ENCODE measurements at places on chromosomes 11 and 22. TPM values are rescaled to one million over a fixed set of nuclear protein-coding genes. Genes with fewer than 3 reads are reported as not detected.

DNA sequence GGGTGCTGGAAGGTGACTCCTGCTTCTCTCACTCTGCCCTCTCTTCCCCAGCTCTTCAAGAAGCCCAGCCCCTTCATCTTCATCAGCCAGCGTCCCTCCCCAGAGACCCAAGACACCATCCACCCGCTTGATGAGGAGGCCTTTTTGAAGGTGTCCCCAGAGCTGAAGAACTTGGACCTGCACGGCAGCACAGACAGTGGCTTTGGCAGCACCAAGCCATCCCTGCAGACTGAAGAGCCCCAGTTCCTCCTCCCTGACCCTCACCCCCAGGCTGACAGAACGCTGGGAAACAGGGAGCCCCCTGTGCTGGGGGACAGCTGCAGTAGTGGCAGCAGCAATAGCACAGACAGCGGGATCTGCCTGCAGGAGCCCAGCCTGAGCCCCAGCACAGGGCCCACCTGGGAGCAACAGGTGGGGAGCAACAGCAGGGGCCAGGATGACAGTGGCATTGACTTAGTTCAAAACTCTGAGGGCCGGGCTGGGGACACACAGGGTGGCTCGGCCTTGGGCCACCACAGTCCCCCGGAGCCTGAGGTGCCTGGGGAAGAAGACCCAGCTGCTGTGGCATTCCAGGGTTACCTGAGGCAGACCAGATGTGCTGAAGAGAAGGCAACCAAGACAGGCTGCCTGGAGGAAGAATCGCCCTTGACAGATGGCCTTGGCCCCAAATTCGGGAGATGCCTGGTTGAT is 12.6 kb downstream of the IL10RA start:
- H3K27me3 ChIP-seq = no peaks in the 10 kb centered on the region
- peaks cover 4% of the 10 kb centered on the region for H3K4me1 ChIP-seq
- no peak overlapping the region for H3K4me3 ChIP-seq
- H3K36me3 ChIP-seq = no peaks in the 10 kb centered on the region
- no peak for DNase-seq
- H3K27ac ChIP-seq = no peak overlapping the region

- H3K4me3 ChIP-seq = no peak overlapping the region
- H3K36me3 ChIP-seq = no peaks in the 10 kb centered on the region
- no peaks in the 10 kb centered on the region for H3K27me3 ChIP-seq
- no peaks in the 10 kb centered on the region for H3K4me1 ChIP-seq
- peak; percentile 2 for DNase-seq
These were observed 104.6 kb upstream of the ANO3 start for GRCh38 chr11:26227301-26227746.

- no peaks in the 10 kb centered on the region for H3K36me3 ChIP-seq
- no peaks in the 10 kb centered on the region for H3K4me1 ChIP-seq
- H3K27ac ChIP-seq = no peak overlapping the region
- no peak overlapping the region for H3K4me3 ChIP-seq
- peaks cover 13% of the 10 kb centered on the region for H3K27me3 ChIP-seq
These were observed 84.9 kb upstream of the HMGXB4 start for GRCh38 chr22:35172442-35172841.

GRCh38 chr11:69592986-69593650 is 47.8 kb upstream of the CCND1 start:
- no peak for DNase-seq
- H3K27me3 ChIP-seq = no peaks in the 10 kb centered on the region
- H3K27ac ChIP-seq = no peak overlapping the region
- H3K36me3 ChIP-seq = no peaks in the 10 kb centered on the region

DNA sequence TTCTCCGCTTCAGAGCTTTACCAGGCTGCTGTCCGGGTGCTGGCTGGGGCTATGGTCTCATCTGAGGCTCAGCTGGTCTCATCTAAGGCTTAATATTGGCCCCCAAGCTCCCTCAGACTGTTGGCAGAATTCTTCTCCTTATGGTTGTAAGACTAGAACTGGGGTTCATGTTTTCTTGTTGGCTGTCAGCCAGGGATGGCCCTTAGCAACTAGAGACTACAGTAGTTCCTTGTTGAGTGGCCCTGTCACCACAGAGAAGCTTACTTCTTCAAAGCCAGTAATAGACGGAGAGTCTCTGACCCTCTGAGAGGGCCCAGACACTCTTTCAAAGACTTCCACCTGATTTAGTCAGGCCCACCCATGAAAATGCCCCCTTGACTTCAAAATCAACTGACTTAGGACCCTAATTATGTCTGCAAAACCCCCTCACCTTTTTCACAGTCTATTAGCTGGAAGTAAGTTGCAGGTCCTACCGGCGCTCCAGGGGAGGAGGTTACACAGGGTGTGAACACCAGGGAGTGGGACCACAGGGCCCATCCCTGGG is 24.2 kb upstream of the TREH start:
- no peaks in the 10 kb centered on the region for H3K4me1 ChIP-seq
- no peak overlapping the region for H3K4me3 ChIP-seq
- no peaks in the 10 kb centered on the region for H3K27me3 ChIP-seq
- DNase-seq = no peak
- no peak overlapping the region for H3K27ac ChIP-seq
- H3K36me3 ChIP-seq = no peaks in the 10 kb centered on the region

GRCh38 chr11:38416141-38416540 is 1818.1 kb upstream of the RAG2 start:
- H3K27me3 ChIP-seq = no peaks in the 10 kb centered on the region
- no peak overlapping the region for H3K4me3 ChIP-seq
- no peak for DNase-seq
- H3K36me3 ChIP-seq = no peaks in the 10 kb centered on the region
- no peak overlapping the region for H3K27ac ChIP-seq
- H3K4me1 ChIP-seq = peaks cover 4% of the 10 kb centered on the region

- no peaks in the 10 kb centered on the region for H3K27me3 ChIP-seq
- H3K4me3 ChIP-seq = no peak overlapping the region
- no peaks in the 10 kb centered on the region for H3K36me3 ChIP-seq
These were observed 183.9 kb downstream of the KIRREL3 start for GRCh38 chr11:126816645-126817044.

GRCh38 chr22:32327596-32328171 is 30.0 kb upstream of the RFPL3 start:
- H3K36me3 ChIP-seq = no peaks in the 10 kb centered on the region
- no peak overlapping the region for H3K4me3 ChIP-seq
- no peaks in the 10 kb centered on the region for H3K4me1 ChIP-seq
- no peak overlapping the region for H3K27ac ChIP-seq
- no peak for DNase-seq

GRCh38 chr11:95706974-95707387 is 82.6 kb downstream of the FAM76B start:
- H3K4me1 ChIP-seq = peaks cover 5% of the 10 kb centered on the region
- DNase-seq = no peak
- H3K27ac ChIP-seq = no peak overlapping the region
- no peaks in the 10 kb centered on the region for H3K36me3 ChIP-seq

GRCh38 chr11:9776203-9776602 is 112.3 kb downstream of the SWAP70 start:
- no peak for DNase-seq
- peak overlapping the region; percentile 20 for H3K4me3 ChIP-seq
- H3K27ac ChIP-seq = no peak overlapping the region
- H3K4me1 ChIP-seq = peaks cover 23% of the 10 kb centered on the region
- H3K27me3 ChIP-seq = no peaks in the 10 kb centered on the region

- no peaks in the 10 kb centered on the region for H3K36me3 ChIP-seq
- no peaks in the 10 kb centered on the region for H3K4me1 ChIP-seq
- H3K27ac ChIP-seq = no peak overlapping the region
- no peaks in the 10 kb centered on the region for H3K27me3 ChIP-seq
- no peak overlapping the region for H3K4me3 ChIP-seq
- no peak for DNase-seq
These were observed 99.3 kb upstream of the SESN3 start for GRCh38 chr11:95330302-95330701.

GRCh38 chr22:31148953-31149627 is 8.8 kb upstream of the PLA2G3 start:
- no peak overlapping the region for H3K27ac ChIP-seq
- peak; percentile 89 for DNase-seq
- no peaks in the 10 kb centered on the region for H3K4me1 ChIP-seq
- H3K36me3 ChIP-seq = no peaks in the 10 kb centered on the region
- H3K27me3 ChIP-seq = no peaks in the 10 kb centered on the region

GRCh38 chr11:66863428-66864125 is 6.7 kb downstream of the LRFN4 start:
- H3K27ac ChIP-seq = no peak overlapping the region
- H3K36me3 ChIP-seq = peaks cover 3% of the 10 kb centered on the region
- peaks cover 5% of the 10 kb centered on the region for H3K4me1 ChIP-seq

The DKK3 gene
- polyA plus RNA-seq = 226 TPM

The RPS3 gene
- 974 TPM for polyA plus RNA-seq

The DTX4 gene
- polyA plus RNA-seq = 1.8 TPM

The SDHAF2 gene
- polyA plus RNA-seq = 55.8 TPM

The TESMIN gene
- polyA plus RNA-seq = 17.1 TPM

The OR4D5 gene
- not detected for polyA plus RNA-seq
